ENCODE measurements at places on chromosomes 16 and 17. TPM values are rescaled to one million over a fixed set of nuclear protein-coding genes. Genes with fewer than 3 reads are reported as not detected.

Gene NTN1
- 142 TPM for total RNA-seq

Gene MYH13
- not detected for total RNA-seq

Gene APRT
- 90.4 TPM for total RNA-seq

Gene TBC1D3H
- total RNA-seq = not detected

Gene HAP1
- total RNA-seq = not detected

Gene NPIPA5
- 9.1 TPM for total RNA-seq

Gene UMOD
- not detected for total RNA-seq

Gene PSKH1
- 23.2 TPM for total RNA-seq

Gene LRRC37A3
- 1.9 TPM for total RNA-seq

Gene OTOP2
- total RNA-seq = not detected

Gene CLDN7
- not detected for total RNA-seq

Gene KRT24
- total RNA-seq = not detected

- H3K27me3 ChIP-seq = no peaks in the 10 kb centered on the region
- DNase-seq = no peak
- no peaks in the 10 kb centered on the region for H3K4me1 ChIP-seq
- no peak overlapping the region for H3K27ac ChIP-seq
Measured at GRCh38 chr16:85867189-85867588, 31.8 kb upstream of the IRF8 start.

- no peak for DNase-seq
- no peak overlapping the region for H3K27ac ChIP-seq
- no peaks in the 10 kb centered on the region for H3K27me3 ChIP-seq
- no peaks in the 10 kb centered on the region for H3K36me3 ChIP-seq
- no peak overlapping the region for H3K4me3 ChIP-seq
Measured at GRCh38 chr16:87050142-87050541, 267.1 kb downstream of the C16orf95 start.

GRCh38 chr16:85068746-85069145 lies 41.2 kb downstream of the KIAA0513 start:
- no peak for DNase-seq
- H3K4me1 ChIP-seq = no peaks in the 10 kb centered on the region
- H3K27me3 ChIP-seq = no peaks in the 10 kb centered on the region
- no peak overlapping the region for H3K4me3 ChIP-seq

DNA sequence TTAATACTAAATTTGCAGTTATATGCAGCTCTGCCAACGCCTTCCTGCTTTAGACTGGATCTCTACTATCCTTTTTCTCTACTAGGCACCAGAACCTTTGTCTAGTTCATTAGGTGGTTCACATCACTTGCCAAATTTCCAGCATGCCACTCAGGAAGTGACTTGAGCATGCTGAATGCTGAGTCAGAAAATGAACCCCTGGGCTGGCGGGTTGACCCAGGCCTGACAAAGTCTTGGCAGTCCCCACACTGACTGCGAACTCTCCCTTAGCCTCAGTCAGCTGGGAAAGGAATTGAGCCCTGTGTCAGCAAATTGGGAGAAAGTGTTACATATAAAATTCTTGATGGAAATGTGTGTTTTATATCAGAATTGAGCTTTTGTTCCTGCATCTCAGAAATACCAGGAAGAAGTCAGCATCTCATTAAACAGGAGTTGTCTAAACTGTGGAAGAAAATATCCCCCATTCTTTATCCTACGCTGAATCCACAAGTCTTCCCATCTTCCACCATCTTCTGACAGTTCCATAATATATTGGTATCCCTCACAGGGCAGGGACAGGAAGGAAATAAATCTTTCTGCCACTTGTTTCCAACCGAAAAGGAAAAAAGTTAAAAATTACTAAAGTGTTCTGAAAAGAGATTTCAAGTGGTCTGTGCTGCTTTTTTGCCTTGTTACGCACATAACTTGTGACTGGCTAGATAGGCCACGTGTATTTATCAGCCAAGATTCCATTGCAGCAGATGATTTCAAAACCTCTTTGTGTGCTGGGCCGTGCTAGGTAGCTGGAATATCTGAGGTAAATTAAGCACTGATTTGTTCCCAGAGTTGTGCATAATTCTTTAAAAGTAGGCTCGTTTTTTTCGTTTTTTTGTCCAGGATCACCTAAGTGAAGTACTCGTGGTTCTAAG lies 16.7 kb upstream of the SLC12A3 start:
- H3K27me3 ChIP-seq = no peaks in the 10 kb centered on the region
- peaks cover 2% of the 10 kb centered on the region for H3K36me3 ChIP-seq
- peaks cover 15% of the 10 kb centered on the region for H3K4me1 ChIP-seq
- H3K4me3 ChIP-seq = no peak overlapping the region

DNA sequence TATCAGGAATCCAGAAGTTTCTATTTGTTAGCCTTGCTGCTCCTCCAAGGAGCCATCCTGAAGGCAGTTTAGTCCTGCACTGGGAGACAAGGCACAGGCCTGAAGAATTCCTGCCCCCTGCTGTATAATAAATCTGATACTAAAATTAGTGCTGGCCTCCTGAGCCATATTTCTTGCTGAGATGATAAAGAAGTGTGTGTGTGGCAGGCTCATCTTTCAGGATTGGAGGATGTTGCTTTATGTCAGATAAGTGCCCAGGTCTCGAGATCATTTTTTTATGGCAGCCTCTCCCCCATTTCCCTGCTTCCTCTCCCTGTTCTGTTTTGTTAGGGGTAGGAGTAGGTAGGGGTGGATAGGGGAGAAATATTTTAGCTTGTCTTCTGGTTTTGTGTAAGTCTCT lies 26.0 kb downstream of the MSI2 start:
- peak overlapping the region; percentile 68 for H3K27ac ChIP-seq
- DNase-seq = no peak
- peaks cover 21% of the 10 kb centered on the region for H3K4me1 ChIP-seq
- no peaks in the 10 kb centered on the region for H3K36me3 ChIP-seq

GRCh38 chr17:19756546-19756945 lies 8.4 kb upstream of the ALDH3A1 start:
- H3K4me1 ChIP-seq = no peaks in the 10 kb centered on the region
- H3K27ac ChIP-seq = no peak overlapping the region
- H3K36me3 ChIP-seq = no peaks in the 10 kb centered on the region
- no peak for DNase-seq

DNA sequence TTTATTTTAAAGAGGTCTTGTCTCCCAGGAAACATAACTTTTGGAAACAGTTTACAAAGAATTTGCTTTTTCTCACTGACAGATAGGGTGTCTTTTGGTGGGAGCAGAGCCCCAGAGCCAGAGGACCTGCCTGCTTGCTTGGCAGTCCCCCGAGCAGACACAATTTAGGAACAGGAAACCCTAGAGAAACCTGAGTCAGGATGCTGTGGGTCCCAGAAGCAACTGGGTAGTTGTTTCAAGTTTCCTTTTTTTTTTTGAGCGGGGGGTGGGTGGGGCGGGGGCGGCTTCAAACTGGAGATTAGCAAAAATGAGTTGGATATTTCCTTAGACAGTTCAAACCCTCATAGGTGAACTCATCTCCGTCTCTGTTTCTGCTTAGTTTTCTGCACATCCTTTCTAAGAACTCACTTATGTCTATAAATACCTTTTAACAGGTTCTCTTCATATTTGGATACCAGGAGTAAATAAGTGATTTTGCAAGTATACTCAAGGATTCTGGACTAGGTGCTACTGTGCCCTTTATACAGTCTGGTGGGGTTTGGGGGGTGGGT lies 135.1 kb downstream of the PRKCA start:
- H3K36me3 ChIP-seq = no peaks in the 10 kb centered on the region
- H3K27ac ChIP-seq = no peak overlapping the region
- H3K4me1 ChIP-seq = no peaks in the 10 kb centered on the region
- no peak for DNase-seq

DNA sequence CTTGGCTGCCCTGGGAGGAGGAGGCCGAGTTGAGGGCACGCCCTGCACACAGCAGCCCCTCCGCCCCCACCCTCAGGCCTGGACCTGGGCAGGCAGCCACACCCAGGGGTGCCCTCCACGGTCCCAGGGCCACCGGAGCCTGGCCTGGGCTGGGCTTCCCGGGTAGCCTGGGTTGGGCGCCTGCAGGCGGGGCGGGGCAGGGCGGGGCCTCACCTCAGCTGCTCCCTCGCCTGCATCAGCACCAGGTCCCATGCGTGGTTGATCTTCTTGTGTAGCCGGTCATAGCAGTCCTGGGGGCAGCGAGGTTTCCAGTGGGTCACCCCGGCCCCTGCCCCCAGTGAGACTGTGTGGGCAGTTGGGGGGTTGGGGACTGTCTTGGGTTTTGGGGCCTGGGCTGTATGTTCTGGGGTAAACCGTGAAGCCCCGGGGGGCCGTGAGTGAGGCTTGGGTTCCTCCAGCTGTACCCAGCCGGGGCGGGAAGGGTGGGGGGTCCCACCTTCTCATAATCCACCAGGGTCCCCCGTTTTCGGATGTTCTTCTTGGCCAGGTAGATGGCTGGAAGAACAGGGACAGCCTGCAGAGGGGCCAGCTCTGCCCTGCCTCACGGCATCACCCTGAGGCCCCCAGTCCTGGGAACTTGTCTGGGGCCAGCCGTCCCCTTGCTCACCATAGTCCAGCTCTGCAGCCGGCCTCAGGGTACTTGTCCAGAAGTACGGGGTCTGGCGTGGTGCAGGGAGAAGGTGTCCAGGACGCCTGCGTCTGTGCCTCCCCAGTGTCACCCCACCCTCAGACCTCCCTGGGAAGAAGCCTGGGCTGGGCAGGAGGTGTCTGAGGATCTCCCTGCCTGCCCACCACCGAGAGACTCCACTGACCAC lies 2.0 kb downstream of the RGS11 start:
- H3K36me3 ChIP-seq = no peaks in the 10 kb centered on the region
- H3K4me1 ChIP-seq = no peaks in the 10 kb centered on the region
- H3K4me3 ChIP-seq = no peak overlapping the region
- no peak for DNase-seq

GRCh38 chr17:64129515-64129764 lies 504 bp downstream of the ERN1 start:
- no peaks in the 10 kb centered on the region for H3K36me3 ChIP-seq
- DNase-seq = no peak
- H3K4me3 ChIP-seq = peak overlapping the region; percentile 82

DNA sequence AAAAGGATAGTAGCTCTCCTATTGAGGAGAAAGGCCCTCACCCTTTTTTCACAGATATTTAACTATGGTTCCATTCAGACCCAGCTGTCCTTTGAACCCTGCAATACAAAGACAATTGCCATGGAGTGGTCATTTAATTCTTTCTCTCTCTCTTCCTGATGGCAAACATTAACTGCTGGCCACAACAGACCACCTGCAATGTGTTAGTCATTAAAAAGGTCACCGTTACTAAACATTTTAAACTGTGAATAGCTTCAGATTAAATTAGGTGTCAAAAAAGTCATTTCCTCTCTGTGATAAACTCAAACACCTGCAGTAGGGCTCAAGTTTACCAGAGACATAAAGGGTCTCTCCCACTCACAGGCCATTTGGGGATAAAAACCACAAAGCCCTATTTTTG lies 697.2 kb downstream of the TOX3 start:
- H3K4me3 ChIP-seq = no peak overlapping the region
- no peaks in the 10 kb centered on the region for H3K27me3 ChIP-seq
- no peak for DNase-seq
- H3K36me3 ChIP-seq = no peaks in the 10 kb centered on the region
- H3K27ac ChIP-seq = no peak overlapping the region
- no peaks in the 10 kb centered on the region for H3K4me1 ChIP-seq

DNA sequence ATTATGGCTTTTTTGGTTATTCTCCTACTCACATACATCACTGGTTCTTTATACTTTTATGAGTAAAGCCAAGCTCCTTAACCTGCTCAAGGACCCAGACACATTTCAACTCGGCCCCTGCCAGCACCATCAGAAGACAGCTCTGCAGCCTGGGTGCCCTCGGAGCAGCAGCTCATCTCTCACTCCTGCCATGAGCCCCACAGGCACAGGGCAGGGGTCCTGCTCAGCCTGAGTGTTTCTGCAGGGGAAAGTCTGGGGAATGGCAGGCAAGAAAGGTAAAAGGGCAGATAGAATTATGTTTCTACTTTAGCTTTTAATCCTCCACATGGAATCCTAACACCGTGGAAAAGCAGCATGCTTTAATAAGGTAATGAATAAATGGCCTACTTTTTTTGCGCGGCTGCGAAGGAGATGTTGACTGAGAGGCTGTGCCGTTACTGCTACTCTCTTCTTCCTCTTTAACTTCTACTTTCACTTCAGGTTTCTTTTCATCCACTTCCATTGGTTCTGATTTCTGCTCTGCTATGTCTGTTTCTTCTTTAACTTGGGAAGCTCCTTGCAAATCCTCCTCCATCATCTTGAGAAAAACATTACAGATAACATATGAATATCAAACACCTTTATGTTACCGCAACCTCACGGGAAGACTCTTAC lies 50.1 kb upstream of the TRAP1 start:
- H3K27ac ChIP-seq = no peak overlapping the region
- no peak overlapping the region for H3K4me3 ChIP-seq
- H3K27me3 ChIP-seq = no peaks in the 10 kb centered on the region
- peaks cover 68% of the 10 kb centered on the region for H3K36me3 ChIP-seq

- H3K27me3 ChIP-seq = no peaks in the 10 kb centered on the region
- H3K4me1 ChIP-seq = no peaks in the 10 kb centered on the region
- H3K4me3 ChIP-seq = no peak overlapping the region
- H3K27ac ChIP-seq = no peak overlapping the region
Measured at GRCh38 chr16:17316005-17316404, 154.8 kb downstream of the XYLT1 start.

- no peak overlapping the region for H3K27ac ChIP-seq
- no peaks in the 10 kb centered on the region for H3K36me3 ChIP-seq
- no peaks in the 10 kb centered on the region for H3K4me1 ChIP-seq
- DNase-seq = no peak
- H3K27me3 ChIP-seq = no peaks in the 10 kb centered on the region
Measured at GRCh38 chr17:58380207-58381123, 28.5 kb upstream of the SUPT4H1 start.

GRCh38 chr16:88389191-88389590 lies 6.4 kb downstream of the ZNF469 start:
- no peaks in the 10 kb centered on the region for H3K4me1 ChIP-seq
- no peaks in the 10 kb centered on the region for H3K36me3 ChIP-seq
- no peaks in the 10 kb centered on the region for H3K27me3 ChIP-seq
- no peak overlapping the region for H3K27ac ChIP-seq
- no peak for DNase-seq
- no peak overlapping the region for H3K4me3 ChIP-seq

DNA sequence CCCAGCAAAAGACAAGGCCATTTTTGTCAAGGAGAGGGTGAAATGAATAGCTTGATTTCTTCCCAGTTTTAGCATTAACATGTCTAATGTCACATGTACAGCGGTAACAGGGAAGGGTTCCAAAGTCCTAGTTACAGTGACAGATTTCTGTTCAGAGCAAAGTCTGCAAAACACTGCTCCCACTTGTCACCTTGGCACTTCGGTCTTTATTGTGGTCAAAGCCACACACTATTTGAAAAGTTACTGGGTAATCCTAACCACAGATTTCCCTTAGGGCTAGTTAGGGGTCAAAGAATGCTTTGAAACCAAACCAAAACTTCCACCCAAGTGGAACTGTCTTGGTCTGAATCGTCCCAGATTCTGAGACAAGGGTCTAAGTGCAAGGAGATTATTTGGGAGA lies 455.6 kb downstream of the HS3ST3B1 start:
- H3K4me1 ChIP-seq = no peaks in the 10 kb centered on the region
- no peaks in the 10 kb centered on the region for H3K27me3 ChIP-seq
- peak; percentile 23 for DNase-seq
- no peak overlapping the region for H3K4me3 ChIP-seq

DNA sequence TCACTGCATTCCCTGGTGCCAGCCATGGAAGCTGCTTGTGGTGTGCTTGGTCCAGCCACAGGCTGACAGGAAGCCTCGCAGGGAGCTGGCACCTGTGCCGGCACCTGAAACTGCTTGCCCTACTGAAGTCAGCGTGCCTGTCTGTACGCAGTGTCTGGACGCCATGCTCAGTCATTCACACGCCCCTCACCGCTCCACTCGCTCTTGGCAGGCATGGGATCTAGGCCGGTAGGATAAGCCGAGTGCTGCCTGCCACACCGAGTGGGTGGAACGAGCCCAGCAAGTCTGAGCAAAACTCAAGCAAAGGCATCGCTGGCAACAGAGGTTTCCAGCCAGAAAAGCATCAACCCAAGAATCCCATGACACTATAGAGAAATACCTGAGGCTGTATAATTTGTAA lies 350.6 kb downstream of the CDH11 start:
- H3K27me3 ChIP-seq = no peaks in the 10 kb centered on the region
- H3K27ac ChIP-seq = no peak overlapping the region
- H3K4me3 ChIP-seq = no peak overlapping the region
- no peaks in the 10 kb centered on the region for H3K4me1 ChIP-seq
